GM10248 (cell line): ENCODE measurements at places on chromosomes 5 and 9.
A peak's percentile ranks its signal among the peaks of the same experiment; 100 is the strongest.

- no peak for DNase-seq
These were observed 312.9 kb downstream of the MAN2A1 start for GRCh38 chr5:110002652-110003051.

DNA sequence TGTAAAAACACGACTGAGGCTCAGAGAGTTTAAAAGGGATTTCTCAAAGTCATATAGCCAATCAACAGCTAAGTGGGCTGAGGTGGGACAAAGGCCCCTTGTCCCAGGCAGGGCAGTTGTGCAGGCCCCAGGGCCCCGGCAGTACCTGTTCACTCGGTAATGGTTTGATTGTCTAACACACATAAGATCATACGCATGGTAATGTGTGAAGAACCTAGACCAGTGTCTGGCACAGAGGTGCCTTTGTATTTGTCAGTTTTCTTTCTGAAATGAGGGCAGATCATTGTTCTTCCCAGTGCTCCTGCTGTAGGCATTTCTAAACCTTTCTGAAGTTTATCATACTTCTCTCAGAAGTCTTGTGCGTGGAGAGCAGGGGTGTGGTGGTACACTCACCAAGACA lies 66.8 kb downstream of the IPPK start:
- DNase-seq = no peak

DNA sequence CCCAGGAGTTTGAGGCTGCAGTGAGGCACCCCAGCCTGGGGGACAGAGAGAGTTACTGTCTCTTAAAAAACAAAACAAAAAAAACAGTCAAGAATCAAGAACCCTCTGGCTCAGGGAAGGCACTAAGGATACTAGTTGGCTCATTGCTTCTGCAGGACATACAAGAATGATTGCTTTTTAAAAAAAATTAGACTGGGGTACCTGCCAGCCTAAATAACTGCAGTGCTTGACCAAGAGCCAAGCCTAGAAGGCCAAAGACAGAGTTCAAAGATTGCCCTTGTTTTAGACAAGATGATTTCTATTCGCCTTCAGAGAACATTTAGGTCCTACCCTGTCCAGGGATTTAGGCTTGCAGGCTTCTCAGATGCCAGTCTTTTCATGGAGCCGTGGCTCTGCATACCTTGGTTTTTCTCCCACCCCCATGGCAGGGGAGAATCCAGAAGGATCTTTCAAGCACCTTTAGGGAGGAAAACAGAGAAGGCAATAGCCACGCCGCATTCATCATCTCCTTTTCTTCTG lies 93.7 kb upstream of the IL6ST start:
- no peak for DNase-seq

- no peak for DNase-seq
These were observed 1.6 kb downstream of the ZNF462 start for GRCh38 chr9:106864373-106865143.

DNA sequence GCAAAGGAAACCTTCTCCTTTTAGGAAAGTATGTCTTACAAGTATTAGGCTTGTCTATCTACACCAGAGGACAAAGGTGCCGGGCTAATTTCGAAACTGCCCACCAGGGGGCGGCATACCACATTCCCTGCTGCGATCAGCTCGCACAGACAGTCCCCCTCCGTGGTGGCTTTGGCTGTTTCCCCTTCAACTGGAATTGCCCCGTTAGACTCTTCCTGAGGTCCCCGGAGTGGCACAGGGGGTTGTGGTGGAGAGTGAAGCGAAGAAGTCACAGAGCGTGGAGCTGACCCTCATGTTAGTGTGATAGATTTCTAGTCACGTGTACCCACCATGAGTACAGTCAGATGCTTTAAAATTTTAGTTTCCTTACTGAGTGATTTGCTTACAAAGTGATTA lies 17.5 kb downstream of the PTTG1 start:
- DNase-seq = peak; percentile 63

DNA sequence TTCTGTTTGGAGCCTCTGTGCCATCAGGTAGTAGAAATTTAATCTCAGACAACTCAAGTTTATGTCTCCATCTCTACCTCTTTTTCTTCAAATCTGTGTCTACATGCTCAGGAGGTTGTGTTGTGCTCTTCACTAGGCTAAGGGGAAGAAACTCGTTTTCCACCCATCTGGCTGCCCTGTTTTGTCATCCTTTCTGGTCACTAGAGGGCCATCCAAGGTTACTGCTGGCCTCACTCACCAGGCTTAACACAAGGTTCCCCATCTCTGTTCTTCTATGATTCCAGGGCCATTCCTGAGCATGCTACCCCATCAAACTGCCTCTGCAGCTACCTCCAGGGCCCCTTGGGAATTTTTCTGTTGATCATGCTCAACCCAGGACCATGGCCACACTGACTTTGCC lies 213.3 kb upstream of the FBXL7 start:
- no peak for DNase-seq

- no peak for DNase-seq
These were observed 109.8 kb upstream of the MVB12B start for GRCh38 chr9:126216826-126217225.

GRCh38 chr5:5348576-5348975 lies 73.9 kb upstream of the ICE1 start:
- DNase-seq = no peak

DNA sequence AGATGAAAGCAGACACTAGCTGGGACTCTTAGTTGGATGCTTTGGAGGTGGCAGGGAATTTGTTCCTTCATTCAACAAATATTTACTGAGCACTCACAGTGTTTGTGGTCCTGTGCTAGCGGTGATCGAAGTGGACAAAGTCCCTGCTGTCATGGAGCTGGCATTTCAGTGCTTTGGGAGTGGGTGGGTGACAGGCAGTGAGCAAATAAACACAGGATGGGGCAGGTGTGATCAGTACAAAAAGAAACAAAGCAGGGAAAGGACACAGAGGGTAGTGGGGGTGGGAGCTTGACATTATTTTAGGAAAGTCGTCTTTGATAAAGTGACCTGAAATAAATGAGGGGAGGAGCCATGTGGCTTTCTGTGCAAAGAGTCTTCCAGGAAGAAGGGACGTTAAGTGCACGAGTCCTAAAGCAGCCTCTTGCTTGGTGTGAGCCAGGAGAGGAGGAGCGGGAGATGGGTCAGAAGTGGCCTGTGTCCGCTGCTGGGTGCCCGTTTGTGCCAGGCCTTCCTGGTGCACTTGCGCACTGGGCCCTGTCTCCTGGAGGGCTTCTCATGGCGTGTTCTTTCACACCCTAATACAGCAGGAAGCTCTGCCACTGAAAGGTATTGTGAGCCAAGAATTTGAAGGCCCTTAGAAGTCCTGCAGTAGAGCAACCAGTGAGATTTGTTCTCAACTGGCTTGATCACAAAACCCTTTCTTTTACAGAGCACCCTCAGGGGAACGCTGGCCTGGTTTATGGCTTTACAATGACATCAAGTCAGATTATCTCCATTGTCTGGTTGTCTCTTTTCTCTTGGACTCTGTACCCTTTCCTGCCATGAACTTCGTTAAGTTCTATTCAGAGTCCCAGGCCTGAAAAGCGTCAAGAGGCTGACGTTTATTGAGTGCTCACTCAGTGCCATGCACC lies 14.8 kb downstream of the NDST1 start:
- no peak for DNase-seq

DNA sequence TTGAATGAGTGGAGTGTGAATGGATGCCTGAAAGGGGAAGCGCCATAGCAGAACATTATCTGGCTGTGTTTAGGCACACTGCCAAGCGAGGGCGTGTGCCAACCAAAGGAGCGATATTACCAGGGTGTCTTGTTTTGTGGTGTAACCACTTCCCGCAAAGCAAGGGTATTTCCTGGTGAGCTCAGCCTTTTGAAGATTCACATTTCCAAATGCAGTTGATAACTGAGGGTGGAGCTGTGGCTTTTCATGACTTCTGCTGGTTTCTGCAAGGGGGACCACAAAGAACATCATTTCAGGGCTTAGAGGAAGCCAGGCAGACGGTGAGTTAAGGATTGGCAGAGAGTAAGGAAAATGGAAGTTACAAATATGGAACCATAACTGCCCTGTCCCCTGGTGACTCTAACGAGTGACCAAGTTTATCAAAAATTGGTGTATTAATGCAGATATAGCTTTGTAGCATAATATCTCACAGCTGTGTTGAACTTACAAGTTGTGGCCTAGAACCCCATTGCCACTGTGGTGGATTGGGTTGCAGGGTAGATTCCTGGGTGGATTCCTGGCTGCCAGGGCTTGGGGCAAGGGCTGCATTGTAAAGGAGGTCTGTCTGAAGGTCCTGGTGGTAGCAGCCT lies 71.4 kb downstream of the RALGPS1 start:
- peak; percentile 34 for DNase-seq
